ENCODE measurements at places on chromosomes 1 and 21.

GRCh38 chr1:172141341-172141881 lies 279.1 kb upstream of the C1orf105 start:
- DNase-seq, result no peak

DNA sequence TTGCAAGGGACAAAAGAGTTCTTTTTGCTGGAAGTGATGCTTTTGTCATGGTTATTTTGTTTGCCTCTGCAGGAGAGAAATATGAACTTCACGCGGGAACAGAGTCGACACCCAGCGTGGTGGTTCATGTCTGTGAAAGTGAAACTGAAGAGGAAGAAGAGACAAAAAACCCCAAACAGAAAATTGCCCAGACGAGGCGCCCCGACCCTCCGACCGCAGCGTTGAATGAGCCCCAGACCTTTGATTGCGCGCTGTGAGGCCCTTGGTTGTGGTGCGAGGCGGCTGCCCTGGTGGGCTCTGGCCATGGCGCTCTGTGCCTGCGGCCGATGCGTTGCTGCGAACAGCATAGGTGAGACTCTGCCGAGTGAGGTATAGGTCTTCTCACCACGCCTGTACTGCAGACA lies 20.9 kb upstream of the NCMAP start:
- no peak for DNase-seq

- peak; percentile 75 for DNase-seq
Measured at GRCh38 chr1:223819730-223820514, 25.8 kb downstream of the TP53BP2 start.

DNA sequence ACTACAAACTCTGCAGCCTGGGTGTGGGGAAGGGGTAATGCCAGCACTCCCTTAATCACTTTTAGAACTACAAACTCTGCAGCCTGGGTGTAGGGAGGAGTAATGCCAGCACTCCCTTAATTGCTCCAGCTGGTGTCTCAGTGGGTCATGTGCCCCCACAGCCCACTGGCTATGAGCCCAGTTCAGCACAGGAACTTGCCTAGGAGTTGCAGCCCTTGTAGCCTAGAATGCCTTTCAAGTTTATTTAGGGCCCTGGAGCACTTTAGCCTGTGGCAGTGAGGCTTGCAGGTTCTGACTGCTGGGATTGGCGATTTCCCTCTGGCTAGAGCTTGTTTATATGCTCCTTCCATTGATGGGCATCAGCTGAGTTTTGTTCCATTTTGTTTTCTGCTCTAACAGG lies 17.1 kb downstream of the VN1R5 start:
- no peak for DNase-seq

DNA sequence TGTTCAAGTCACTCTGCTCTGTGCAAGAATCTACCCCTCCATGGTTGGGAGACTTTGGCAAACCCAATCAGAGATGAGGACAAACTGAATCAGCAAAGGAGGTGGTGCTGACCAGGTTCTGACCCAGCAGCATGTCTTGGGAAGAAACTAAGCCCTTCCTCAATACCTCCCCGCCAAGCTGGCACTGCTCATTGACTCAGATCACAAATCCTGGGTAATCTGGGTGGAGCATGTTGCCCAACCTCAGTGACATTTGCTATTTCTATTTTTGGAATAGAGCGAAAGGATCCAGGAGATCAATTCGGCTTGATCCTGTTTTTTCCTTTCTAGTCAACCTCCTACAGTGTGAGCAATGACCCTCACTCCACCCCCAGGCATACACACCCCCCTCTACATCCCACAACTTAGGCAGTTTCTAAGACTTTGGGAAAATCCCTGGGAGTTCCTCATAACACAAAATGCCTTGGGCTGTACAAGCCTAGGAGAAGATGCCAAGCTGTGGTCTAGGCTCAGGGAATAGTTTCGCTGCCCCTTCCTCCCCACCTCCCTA lies 166.8 kb upstream of the KCNJ6 start:
- no peak for DNase-seq

DNA sequence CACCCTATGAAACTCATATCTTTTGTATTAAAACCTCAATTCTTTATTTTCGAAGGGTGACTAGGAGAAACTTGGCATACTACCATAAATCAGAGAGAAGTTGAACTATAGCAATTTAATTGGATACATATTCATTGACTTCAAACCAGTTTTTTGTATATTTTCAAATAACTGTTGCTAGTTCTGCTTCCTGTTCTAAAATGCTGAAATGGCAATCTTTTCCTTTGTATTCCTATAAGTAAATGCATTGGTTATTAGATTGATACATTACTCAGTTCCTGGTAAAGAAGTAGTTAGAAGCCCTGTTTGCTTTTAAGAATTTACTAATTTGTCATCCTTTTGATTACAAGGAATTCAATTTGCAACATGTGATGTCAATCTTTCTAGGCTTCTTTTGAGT lies 200.0 kb downstream of the DISC1 start:
- DNase-seq, result no peak

- no peak for DNase-seq
Measured at GRCh38 chr1:53450225-53450624, 9.0 kb upstream of the DMRTB1 start.

All from fibroblast of upper back skin (primary cell).